ENCODE measurements at places on chromosomes 6 and 20.

DNA sequence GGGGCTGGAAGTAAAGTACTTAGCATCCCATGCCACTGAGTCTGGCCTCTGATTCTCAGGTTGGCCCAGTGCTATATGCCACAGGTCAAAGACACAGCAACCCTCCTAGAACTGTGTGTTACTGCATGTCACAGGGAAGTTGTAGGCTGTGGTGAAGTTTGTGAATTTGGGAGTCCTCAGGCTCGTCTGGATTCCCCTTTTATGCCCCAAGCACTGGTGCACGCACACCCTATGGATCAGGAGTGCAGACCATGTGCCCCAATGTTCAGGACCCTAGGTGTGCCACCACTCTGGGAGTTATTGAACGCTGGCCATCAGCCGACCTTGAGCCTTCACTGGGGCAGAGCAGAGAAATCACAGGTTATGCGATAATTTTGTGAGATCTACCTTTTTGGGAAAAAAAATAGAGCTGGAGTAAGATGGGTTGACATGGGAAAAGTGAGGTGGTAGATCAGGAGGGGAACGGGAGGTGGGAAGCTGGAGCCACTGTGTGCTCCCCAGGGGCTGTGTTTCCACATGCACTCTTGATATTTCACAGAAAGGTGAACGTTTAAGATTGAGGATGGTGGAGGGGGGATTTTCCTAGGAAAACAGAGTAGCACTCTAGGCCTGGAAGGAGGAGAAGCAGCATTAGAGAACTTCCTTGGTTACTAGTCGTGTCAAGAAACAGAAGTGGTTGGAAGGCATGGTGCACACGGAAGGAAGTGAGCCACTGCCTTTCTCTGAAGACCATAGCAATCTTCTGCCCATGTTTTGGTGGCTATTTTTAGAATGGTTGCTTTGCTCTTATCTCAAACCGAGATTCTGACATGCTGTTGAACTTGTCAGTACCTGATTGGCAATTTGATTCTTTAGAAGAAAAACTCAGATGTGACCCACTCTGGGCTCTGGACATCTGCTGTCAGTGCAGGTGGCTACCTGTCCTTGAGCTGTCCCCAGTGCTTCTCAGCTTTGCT is 44.1 kb downstream of the DUSP22 start:
- DNase-seq, result no peak

- no peak for DNase-seq
Measured at GRCh38 chr6:102390541-102390940, 997.0 kb downstream of the GRIK2 start.

GRCh38 chr6:39263303-39264037 is 34.2 kb upstream of the KCNK5 start:
- DNase-seq, result no peak

GRCh38 chr6:45548657-45549515 is 171.2 kb upstream of the SUPT3H start:
- no peak for DNase-seq

DNA sequence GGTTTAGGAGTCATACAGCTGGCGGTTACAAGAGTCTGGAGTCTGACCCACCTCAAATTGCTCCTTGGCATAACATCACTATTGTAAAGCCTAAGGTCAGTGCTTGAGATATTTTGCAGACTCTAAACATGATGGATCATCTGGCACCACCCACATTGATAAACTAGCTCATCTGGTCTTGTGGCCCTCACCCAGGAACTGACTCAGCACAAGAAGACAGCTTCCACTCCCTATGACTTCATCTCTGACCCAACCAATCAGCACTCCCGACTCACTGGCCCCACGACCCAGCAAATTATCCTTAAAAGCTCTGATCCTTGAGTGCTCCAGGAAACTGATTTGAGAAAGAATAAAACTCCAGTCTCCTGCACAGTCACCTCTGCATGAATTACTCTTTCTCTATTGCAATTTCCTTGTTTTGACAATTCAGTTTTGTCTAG is 115.9 kb downstream of the CD24 start:
- DNase-seq, result no peak

GRCh38 chr6:16004934-16005679 is 123.8 kb upstream of the MYLIP start:
- DNase-seq, result no peak
